Left cardiac atrium (tissue), 4 donors: ENCODE measurements at places on chromosomes 6 and 20.
A peak's percentile ranks its signal among the peaks of the same experiment; 100 is the strongest.

- DNase-seq: no peak
Observed at GRCh38 chr6:72941751-72942150, 283.5 kb downstream of the KHDC1L start.

- DNase-seq: no peak
Observed at GRCh38 chr6:145904868-145905267, 59.3 kb downstream of the SHPRH start.

DNA sequence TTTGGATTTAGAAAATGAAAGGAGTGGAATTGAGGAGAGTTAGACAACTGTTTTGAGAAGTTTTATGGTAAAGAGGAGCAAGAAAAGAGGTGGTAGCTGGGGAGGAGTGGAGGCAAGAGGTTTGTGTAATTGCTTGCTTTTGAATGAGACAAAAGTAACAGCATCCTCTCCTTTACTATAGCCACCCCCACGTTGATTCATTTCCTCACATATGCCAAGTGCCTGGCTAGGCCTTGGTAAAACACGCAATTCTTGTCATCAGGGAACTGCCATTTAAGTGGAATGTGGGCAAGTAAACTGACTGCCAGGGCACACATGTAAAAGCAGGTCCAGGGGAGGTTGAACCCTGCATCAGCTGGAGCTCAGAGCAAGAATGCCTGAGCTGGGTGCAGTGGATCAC, 4.1 kb downstream of the MTRES1 start:
- no peak for DNase-seq

- DNase-seq: no peak
Observed at GRCh38 chr6:44193307-44193910, 23.3 kb upstream of the MYMX start.

DNA sequence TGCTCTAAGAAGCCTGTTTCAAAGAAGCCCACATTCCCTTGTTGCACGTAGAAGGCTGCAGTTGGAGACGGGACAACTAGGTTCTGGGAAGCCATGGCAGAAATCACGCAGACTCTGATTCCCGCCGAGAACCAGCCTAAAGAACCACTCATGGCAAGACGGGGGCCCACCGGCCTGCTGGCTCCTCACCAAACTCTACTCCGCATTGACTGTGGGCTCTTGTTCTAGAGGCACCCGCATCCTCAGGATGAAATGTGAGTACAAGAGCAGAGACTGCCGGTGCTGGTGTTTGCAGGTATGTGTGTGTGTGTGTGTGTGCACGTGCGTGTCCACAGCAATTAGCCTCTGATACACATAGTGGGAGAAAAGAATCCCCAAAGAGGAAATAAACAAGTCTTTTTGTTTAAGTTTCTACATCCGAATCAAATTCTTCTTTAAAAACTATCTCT, 42.3 kb upstream of the NR2E1 start:
- DNase-seq: no peak

DNA sequence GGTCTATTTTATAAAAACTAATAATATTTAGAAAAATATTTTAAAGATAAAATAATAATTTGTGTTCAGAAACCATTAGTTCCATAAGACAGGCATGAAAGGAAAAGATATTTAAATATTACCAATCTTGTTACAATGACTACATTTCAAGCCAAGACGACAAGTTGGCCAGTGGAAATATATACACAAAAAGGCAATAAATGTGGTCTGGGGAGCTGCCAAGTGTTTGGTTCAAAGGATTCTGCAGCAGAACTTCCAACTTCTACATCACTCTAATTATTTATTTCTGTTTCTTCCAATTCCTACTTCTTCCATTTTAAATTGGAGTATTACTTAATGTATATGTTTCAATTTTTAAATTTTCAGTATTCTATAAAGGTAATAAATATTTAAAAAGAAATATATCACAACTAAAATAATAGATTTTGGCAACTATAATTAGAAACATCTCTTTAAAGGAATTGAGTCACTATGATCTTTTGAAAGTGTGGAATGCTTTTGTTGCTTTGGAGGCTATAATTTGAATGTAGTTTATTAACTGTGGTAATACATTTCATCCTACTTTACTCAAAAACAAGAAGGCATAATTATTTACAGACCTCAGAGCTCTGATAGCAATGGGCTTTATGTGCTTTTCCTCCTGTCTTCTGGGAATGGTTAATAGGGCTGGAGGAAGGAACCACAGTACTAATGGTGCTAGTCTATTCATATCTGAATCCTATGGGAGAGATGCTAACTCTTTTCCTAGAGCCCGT, 129.7 kb upstream of the FAM184A start:
- DNase-seq: no peak

- no peak for DNase-seq
Observed at GRCh38 chr6:56243518-56244070, 3.8 kb downstream of the COL21A1 start.

DNA sequence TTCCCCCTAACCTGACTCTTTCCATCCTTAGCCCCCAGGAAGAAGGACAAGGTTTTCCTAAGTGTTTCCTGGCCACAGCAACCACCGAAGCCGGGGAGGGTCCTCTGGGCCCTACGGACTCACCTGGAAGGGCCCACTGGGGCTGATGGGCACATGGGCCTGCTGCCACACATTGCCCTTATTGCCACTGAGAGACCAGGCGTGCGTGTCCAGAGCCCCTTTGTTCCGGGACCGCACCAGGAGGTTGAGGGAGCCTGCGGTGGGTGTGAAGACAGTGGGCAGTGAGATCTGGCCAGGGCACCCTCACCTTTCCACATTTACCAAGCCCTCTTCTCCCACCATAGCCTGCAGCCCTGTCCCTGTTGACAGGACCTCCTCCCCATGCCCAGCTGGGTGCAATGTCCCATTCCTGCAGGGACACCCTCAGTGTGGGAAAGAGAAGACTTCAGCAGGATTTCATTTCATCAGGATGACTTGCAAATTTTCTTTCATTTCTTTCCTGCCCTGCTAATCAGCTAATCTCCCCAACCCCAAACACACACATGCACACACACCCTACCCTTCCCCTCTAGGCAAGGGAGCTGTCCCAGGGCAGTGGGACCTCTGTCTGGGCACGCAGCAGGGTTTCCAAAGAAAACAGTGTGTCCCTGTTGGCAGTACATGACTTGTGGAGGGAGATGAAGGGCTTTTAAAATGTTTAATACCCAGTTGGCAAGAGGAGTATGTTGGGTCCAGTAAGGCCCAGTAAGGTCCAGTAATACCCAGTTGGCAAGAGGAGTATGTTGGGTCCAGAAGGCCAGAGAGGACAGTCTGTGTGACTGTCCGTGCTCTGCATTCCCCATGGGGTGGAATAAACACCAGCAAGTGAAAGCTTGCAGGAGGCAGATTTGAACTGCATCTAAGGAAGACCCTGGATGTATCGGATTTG, 59.0 kb downstream of the MDGA1 start:
- DNase-seq: no peak

DNA sequence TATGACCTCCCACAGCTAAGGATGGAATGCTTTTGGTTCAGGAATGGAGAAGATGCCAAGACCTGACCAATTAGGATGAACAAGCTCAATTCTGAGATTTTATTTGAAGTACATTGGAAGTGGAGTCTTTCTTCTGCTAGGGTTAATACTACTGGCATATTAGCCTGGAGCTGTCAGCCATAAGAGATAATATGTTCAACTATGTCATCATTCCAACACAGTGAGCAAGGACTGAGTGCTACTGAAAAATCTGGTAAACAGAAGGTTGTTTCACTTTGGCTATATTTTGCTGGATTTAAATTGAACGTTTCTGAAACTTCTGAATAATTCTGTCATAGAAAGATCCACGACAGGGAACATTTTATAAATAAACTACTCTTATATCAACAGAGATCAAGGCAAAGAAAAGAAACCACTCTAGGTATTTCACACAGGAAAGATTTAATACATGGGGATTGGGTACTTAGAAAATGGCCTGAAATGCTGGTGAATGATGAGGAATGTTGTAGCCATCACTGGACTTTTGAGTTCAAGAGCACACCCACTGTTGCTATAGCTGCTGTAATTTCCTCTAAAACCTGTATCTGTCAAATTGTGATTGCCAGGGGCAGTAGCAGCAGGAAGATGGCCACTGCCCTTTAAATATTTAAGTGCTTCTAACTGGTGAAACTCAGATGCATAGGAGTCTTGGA, 200.5 kb downstream of the PLCB4 start:
- DNase-seq: no peak

- DNase-seq: no peak
Observed at GRCh38 chr6:121504227-121504626, 68.8 kb downstream of the GJA1 start.

DNA sequence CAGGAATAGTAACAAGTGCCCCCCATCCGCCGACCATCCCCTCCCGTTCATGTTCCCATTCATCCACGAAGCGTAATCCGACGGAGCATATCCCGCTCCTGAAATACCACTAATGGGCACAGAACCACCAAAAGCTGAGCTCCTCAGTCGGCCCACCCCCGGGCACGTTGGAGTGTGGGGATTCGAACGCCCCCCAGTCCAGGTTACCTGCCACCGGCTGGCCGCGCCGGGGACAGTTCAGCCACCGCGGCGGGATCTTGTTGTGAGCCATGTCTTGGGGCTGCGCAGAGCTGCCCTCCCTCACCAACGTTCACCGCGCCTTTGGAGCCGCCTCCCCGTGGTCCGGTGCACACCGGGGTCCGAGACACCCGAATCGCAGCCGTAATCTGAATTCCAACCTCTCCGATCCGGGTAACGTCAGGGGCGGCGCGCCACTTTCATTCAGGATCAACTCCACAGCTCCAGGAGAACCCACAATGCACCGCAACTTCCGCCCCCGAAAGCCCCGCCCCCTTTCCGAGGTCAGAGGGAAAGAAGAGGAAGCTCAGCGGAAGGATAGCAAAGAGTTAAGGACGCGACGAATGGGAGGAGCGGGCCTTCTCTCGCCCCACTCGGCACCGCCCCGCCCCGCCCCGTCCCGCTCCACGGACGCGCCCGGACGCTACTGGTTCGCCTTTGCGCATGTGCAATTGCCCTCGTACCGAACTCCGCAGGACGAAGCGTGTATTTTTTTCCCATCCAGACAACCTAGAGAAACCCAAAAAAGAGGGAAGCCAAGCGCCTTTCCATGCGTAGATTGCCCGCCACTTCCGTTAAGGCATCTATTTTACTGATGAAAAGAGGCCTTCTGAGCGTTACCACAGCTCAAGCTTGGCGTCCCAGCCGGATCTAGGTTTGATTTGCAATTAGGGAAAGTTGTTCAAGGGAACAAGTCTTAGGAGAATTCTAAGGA, at the start of gene RNGTT:
Gene RNGTT, minus strand, starts transcription at position 480 of the 952 bp plus-strand sequence. Its CDS starts 209 bp downstream, at position 271.
- peak; percentile 99 for DNase-seq

- no peak for DNase-seq
Observed at GRCh38 chr20:10523443-10523842, 88.3 kb downstream of the SLX4IP start.

- DNase-seq: no peak
Observed at GRCh38 chr6:158233214-158233795, 65.2 kb downstream of the GTF2H5 start.

DNA sequence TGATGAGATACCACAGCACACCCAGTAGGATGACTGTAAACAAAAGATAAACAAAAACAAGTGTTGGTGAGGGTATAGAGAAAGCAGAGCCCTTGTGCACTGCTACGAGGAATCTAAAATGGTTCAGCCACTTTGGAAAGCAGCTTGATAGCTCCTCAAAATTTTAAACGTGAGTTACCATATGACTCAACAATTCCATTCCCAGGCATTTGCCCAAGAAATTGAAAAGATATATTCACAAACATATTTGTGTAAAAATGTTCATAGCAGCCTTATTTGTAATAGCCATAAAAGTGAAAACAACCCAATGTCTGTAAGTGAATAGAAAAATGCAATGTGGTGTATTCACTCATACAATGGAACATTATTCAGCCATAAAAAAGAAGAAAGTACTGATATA, 141.0 kb upstream of the BTBD3 start:
- DNase-seq: no peak

- no peak for DNase-seq
Observed at GRCh38 chr20:41645372-41645771, 27.2 kb upstream of the CHD6 start.

GRCh38 chr6:2915150-2915549, 12.0 kb upstream of the SERPINB9 start:
- no peak for DNase-seq

GRCh38 chr6:44051515-44051914, 75.7 kb downstream of the MRPL14 start:
- no peak for DNase-seq

DNA sequence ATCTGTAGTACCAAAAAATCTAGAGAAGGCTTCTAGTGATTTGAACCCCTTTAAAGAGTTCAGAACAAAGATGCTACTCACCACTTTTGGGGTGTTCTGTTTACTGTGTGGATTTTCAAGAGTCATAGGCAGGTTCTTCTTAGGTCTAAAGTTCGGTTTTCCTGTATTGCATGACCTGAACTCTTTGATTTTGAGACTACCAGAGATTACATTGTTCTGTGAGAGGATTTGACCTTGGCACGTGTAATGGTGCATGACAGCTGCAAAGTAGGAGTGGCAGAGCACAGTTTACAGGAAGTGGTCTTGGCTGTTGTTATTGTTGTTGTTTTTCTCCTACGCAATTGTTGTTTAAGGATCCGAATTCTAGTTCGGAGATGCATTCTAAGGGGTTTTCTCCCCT, 592.7 kb downstream of the EPHA7 start:
- DNase-seq: no peak

GRCh38 chr6:90338409-90338808, 41.8 kb upstream of the BACH2 start:
- DNase-seq: no peak

GRCh38 chr6:111306104-111306888, 176.7 kb downstream of the REV3L start:
- no peak for DNase-seq

- no peak for DNase-seq
Observed at GRCh38 chr6:115854866-115855665, 205.6 kb downstream of the FRK start.

DNA sequence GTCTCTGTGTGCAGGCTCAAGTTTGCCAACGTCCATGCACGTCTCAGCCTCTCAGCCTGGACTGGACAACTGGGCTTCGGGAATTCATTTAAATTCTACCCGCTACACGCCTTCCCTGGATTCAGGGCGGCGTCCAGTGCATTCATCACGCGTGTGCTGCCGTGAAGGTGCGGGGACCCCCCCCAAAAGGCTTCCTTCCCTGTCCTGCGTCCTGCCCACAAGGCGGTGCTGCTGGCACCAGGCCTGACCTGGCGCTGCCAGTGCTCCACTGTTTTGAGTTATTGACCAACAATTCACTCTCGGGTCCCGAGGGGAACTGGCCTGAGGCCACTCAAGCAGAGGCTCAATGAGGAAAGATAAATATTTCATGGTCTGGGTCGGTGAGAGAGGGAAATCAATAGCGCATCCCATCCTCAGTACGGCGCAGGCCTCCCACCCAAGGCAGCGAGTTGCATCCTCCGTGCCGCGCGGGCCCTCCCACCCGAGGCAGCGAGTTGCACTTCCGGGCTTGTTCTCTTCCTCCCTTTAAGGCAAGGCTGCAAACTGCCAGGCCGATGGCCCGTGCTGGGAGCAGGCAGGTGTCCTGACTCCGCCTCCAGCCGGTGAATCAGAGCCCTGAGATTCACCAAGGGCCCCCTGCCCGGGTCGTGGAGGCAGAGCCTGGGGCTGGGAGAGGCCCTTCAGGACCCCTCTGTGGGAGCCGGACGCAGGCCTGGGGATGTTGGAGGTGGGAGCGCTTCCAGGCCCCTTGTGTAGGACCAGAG, 22.8 kb upstream of the BHLHE23 start:
- DNase-seq: no peak

- no peak for DNase-seq
Observed at GRCh38 chr6:161482517-161482858, 208.6 kb upstream of the AGPAT4 start.
